Left colon (tissue), 2 donors: ENCODE measurements at places on chromosomes 16 and 17. TPM values are rescaled to one million over a fixed set of nuclear protein-coding genes. Genes with fewer than 3 reads are reported as not detected.
A peak's percentile ranks its signal among the peaks of the same experiment; 100 is the strongest.

HBA2 gene
- 14.0 TPM for total RNA-seq

ATP5PD gene
- total RNA-seq, result 310 TPM

DNA sequence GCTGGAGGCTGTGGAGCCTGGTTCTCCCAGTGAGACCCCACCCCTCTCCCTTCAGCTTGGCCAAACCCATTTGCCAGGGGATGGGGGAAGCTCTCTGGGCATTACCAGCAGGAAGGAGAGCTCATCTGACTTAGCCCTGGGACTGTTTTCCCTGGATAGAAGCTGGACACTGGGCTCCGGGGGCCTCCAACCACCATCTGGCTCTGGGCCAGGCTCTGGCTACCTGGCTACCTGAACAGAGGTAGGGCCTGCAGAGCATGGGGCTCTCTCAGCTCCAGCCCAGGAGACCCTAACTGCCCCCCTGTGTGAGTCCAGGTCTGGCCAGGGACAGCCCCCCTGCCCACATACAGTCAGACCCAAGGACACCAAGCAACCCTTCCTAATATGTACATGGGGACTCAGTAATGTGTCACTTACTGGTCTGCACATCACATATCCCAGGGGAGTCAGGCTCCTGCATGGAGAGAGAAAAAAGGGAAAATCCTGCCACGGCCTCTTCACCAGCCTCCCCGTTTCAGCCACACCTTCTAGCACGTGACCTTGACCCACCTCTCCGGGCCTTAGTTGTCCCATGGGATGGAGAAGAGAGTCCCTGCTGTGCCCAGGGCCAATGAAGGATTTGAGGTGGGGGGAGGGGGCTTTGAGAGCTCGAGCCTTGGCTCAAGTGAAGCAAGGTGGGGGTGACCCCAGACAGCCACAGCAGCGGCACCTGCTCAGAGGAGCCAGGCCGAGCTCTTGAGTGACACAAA, 13.8 kb downstream of the CNGB1 start:
- DNase-seq, result no peak

DNA sequence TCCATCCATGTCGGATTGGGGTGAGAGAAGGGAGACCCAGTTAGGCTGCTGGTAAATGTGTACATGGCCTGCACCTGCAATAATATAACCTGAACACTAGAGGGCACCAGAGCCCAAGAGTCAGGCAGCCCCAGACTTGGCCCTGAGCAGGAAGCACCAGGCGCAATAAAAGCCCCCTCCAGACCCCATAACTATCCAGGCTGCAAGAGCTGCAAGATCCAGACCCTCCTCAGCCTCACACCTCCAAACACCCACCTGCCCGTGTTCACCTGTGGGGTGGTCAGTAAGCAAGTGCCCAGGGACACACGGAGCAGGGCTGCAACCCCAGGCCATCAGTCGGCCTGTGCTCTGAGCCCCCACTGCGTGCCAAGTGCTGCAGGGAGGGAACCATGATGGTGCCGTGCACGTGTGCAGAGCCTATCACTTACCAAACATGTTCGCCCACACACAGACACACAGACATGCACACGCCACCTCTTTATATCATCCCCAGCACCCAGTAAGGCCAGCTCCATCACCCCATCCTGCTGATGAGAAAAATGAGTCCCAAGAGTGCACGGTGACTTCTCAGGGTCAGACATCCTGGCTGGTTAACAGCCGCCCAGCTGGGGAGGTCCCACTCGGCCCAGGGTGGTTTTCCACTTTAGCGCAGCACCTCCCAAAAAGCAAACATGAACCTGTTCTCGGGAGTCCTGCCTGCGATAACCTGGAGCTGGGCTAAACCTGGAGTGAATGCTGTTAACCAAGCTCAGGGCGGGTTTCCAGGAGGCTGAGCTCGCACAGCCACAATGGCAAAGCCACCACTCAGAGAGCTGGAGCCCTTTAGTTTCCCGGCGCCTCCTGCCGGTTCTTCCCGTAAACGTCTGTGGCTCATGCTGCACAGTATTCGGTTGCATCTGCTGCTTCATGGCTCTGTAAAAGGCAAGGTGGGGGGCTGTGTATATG, 439.8 kb downstream of the SOX9 start:
- peak; percentile 75 for DNase-seq

DNA sequence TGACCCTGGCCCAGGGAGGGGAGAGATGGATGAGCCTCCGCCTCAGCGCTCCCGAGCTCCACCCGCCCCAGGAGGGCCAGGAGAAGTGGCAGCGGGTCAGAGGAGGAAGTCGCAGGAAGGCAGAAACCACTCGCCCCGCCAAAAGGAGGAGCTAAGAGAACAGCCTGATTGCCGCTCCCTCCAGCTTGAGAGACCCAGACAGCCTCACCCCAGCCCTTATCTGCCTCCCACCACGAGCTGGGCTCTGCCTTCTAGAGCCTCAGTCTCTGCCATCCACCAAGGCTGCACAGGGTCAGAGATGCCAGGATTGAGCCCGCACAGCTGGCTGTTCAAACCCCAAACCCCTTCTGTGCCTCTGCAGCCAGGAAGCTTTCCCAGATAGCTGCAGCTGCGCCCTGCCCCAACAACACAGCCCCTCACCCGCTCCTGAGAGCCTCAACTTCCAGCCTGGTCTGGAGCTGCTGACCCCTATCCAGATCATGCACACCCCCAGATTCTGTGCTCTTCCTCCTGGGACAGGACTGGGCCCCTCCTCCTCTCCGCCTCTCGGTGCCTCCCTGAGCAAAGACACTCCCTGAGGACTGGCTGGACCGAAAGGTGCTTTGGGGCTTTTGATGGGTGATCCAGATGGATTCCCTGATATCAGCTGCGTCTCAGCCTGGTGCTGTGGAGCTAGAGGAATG, 1.0 kb upstream of the ATP2A3 start:
- DNase-seq, result peak; percentile 90

DNA sequence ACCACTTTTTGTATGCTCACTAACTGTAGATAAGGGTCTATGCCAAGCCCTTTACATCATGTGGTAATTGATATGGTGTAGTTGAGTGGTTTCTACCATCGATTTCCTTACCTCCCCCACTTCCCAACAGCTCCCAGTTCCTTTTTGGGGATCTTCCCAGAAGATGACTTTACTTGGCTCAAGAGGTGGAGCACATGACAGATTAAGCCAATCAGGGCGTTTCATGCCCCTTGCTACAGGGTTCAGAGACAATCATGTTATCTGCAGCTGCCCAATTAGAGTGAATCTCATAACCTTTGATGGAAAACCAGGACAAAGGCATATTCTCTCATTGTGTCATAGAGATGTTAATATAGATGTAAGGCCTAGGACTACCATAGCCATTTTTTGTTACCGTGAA, 16.2 kb upstream of the BMERB1 start:
- no peak for DNase-seq

DNA sequence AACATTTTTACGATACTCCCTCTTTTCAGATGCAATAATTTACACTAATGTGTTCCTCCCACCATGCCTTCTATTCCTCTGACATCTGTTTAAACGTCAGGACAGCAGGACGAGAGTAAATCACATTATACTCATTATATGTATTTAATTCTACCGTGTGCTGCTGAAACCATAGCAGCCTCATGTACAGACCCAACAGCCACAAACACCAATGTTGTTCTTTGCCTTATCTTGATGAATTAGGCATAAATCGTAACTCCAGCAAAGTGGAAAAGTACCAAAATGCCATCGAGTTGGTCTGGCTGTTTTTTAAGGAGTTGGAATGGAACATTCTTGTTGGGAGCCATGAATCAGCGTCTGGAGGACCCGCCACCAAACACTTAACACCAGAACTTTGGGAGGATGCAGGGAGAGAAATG, 82.9 kb upstream of the FOXF1 start:
- DNase-seq, result no peak

DNA sequence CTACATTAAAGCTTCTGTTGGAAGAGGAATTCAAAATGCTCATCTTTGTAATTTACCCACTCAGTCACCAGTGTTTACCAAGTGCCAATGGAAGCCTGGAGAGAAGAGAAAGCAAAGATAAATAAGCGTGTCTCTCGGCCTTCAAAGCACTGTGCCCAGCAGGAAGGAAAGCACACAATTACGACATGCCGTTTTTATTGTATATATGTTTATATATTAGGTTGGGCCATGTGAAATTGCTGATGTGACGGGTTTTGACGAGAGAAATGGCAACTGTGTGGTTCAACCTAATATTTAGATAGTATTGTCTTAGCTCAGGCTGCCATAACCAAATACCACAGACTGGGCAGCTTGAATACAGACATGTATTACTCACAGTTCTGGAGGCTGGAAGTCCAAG, 79.3 kb upstream of the HSBP1 start:
- DNase-seq, result no peak

DNA sequence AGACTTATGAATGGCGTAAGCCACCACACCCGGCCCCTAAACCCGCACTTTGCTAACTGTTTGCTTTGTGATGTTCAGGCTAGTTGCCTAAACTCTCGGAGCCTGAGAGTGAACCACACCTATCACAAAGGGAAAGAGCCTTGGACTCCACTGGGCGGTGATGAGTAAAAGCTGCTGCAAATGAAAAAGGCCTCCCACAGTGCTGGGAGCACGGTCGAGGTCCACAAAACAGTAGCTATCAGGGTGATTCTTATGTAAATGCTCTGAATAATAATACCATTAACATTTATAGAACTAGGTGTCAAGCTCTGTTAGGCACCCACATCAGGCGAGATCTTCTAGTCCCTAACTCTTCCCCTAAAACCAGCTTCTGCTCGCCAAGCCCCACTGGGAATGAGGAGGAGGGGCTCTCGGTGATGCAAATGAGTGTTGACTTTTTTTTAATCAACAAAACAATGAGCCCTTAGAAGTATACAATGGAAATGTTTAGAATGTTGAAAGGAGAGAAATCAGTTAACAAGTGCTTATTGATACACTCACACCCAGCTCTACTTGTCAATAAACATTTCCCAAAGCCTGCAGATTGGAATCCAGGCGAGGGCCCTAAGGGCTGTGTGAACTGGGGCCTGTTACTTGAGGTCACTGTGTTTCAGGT, 19.8 kb downstream of the FBRS start:
- no peak for DNase-seq

DNA sequence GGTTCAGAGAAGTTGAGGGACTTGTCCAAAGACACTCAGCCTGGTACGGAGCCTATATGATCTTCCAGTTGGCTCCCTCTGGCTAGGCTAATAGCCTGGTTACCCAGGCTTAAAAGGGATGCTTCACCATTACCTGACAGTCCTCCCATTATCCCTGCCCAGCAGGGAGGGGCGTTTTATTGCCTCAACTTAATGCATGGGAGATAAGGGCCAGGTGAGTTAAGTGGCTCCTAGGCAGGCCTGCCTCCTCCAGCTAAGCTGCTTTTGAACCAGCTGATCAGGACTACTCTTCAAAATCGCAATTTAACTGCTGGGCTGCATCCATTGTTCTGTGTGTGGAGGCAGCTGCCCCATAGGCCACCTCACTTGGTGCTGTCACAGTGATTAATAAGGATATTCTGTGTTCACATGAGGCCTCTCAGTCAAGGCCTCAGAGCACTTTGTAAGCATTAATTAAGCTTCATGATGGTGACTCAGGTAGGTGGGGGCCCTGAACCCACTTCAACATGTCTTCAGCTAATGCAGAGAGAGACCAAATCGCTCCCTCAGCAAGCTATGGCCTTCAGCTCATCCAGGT, 27.9 kb downstream of the SMPD3 start:
- no peak for DNase-seq

DNA sequence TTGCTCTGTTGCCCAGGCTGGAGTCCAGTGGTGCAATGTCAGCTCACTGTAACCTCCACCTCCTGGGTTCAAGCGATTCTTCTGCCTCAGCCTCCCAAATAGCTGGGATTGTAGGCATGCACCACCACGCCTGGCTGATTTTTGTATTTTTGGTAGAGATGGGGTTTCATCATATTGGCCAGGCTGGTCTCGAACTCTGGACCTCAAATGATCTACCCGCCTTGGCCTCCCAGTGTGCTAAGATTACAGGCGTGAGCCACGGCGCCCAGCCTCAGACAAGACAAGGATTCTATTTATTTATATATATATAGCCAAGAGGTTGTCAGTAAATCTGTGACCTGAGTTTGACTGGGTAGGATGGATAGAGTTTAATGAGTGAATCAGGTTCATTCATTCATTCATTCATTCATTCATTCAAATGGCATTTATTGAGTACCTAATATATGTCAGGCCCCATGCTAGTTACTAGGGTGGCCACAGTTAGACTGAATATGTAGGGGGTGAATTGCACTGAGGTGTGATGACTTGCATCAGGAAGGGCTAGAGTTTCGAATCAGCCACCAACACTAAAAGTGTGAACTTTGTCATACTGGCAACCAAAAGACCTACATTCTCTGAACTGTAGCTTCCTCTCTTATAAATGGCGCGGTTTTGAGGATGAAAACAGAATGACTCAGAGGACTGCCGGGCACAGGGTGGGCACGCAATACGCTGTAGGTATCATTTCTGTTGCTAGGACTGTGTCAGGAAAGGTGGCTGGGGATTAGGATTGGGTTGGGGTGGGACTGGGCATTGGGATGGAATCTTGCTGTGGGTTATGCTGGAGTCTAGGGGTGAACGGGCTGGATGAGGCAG, 37.8 kb downstream of the ITGAE start:
- DNase-seq, result no peak

DNA sequence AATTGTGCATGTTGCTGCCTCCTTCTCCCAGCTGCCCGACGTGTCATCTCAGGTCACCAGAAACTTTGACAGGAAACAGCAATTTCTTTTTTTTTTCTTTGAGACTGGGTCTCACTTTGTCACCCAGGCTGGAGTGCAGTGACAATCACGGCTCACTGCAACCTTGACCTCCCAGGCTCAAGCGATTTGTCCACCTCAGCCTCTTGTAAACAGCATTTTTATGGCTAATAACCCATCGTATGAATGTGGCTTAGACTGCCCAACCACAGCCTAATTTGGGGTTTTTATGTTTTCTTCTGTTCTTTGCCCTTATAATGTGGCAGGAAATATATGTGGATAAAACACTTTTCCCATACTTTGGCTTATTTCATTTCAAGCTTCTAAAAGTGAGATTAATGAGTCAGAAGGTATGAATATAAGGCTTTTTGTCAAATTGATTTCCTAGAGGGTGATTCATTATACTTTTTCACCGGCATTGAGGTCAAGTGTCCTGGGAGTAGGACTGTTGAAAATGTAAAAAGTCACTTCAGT, 31.0 kb upstream of the SLC5A10 start:
- no peak for DNase-seq

DNA sequence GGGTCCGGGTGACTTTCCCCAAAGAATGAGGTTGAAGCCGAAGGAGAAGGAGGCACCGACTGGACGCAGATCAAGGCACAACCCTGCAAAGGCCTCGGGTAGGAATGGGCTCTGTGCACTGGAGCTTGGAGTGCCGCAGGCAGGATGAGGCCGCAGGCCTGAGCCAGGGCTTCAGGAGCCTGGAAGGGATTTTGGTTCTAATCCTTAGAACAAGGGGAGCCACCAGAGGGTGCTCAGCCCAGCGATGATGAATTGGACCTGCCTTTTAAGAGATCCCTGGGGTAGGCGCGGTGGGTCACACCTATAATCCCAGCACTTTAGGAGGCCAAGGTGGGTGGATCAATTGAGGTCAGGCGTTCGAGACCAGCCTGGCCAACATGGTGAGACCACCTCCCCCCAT, 8.1 kb downstream of the CIBAR2 start:
- no peak for DNase-seq

- DNase-seq, result no peak
These were observed 28.3 kb downstream of the VPS35L start for GRCh38 chr16:19583665-19584300.

GRCh38 chr17:40778461-40778860, 3.9 kb downstream of the KRT27 start:
- DNase-seq, result no peak

GRCh38 chr16:25691519-25692091, at the start of gene HS3ST4:
TSS of gene HS3ST4 (plus strand) at chr16:25691959.
- no peak for DNase-seq
